Activated naive CD8-positive, alpha-beta T cell treated with anti-CD3 and anti-CD28 coated beads, Interleukin-2, amount 50 U/mL, for 24 hours (primary cell): ENCODE measurements at places on chromosomes 5 and 9.

DNA sequence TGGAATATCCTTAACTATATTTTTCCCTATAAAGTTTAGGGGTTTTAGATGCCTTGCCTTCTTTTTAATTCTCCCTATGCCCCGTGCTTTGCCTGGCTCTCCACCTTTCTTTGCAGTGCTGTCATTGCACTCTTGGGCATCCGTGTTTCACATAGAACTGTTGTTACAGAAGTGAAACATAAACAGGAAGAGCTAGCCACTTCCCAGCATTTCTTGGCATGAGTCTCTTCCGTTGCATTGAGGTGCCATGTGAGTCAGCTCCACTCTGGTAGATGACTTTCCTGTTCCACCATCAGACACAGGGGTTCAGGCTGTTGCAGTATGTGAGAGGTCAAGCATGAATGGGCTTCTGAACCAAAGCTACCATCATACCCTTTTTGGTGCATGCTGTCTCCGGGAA is 73.4 kb downstream of the ANGPTL2 start:
- DNase-seq: peak; percentile 14

GRCh38 chr5:59543821-59544442 is 349.6 kb downstream of the PDE4D start:
- DNase-seq: no peak

GRCh38 chr9:124869466-124869985 is 7.6 kb downstream of the ARPC5L start:
- peak; percentile 44 for DNase-seq

- no peak for DNase-seq
Observed at GRCh38 chr9:34520505-34521385, 2.0 kb downstream of the ENHO start.

- DNase-seq: no peak
Observed at GRCh38 chr9:79988126-79988525, 416.4 kb downstream of the TLE4 start.
